T-helper 22 cell (primary cell): ENCODE measurements at places on chromosomes 4 and X.

- no peak for DNase-seq
These were observed 419.1 kb downstream of the TMA16 start for GRCh38 chr4:163913571-163913970.

GRCh38 chr4:14539246-14539645 is 463.0 kb upstream of the CPEB2 start:
- no peak for DNase-seq

- no peak for DNase-seq
These were observed 79.1 kb downstream of the NYX start for GRCh38 chrX:41526271-41526670.

DNA sequence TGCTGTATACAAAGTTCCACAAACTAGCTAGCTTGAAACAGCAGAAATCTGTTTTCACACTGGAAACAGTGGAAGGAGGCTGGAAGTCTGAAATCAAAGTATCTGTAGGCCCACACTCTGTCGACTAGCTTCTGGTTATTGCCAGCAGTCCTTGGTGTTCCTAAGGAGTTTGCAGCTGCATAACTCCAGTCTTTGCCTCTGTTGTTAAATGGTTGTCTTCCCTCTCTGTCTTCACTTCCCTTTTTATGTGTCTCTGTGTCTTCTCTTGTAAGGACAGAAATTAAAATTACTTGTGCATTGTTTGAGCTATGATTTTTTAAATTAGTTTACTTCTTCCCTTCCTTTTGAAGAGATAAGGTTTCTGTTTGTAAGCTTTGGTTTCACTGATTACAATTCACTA is 8.2 kb downstream of the MTHFD2L start:
- no peak for DNase-seq

GRCh38 chr4:181345931-181346330 is 897.3 kb upstream of the TENM3 start:
- DNase-seq = no peak

DNA sequence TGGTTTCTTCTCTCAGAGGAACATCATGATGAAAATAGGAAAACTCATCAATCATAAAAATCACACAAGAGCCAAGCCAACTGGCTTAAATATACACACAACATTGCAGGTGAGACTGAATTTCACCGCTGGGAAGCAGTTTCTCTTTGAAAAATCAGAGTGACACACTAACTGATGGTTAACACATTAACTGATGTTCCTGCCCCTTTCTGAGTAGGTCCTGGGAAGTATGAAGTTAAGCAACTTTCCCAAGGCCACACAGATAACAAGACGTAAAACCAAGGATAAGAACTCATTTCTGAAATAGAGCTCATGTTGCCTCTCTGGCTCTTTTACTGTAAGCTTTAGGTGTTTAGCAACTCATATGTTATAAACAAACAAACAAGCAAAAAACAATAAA is 813.7 kb upstream of the HS3ST1 start:
- DNase-seq = no peak

DNA sequence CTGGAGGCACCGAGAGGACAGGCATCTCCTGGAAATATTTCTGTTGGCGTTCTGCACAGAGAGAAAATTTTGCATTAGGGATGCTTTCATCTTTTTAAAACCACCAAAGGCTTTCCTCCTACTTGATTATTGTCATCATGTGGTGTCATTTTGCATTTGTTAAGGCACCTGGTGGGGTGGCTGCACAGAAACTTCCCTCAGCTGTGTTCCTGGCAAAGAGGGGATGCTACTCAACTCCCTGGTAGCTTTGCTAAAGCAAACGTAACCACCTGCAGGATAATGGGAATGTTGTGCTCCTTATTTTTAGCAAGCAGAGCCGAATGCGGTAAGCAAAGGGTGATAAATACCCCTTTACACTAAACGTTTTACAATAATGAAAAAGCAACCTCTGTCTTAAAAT is 229.8 kb downstream of the STIM2 start:
- DNase-seq = no peak

GRCh38 chr4:148007314-148007760 is 275.4 kb downstream of the ARHGAP10 start:
- no peak for DNase-seq

GRCh38 chr4:35926788-35927187 is 317.5 kb downstream of the ARAP2 start:
- DNase-seq = no peak

DNA sequence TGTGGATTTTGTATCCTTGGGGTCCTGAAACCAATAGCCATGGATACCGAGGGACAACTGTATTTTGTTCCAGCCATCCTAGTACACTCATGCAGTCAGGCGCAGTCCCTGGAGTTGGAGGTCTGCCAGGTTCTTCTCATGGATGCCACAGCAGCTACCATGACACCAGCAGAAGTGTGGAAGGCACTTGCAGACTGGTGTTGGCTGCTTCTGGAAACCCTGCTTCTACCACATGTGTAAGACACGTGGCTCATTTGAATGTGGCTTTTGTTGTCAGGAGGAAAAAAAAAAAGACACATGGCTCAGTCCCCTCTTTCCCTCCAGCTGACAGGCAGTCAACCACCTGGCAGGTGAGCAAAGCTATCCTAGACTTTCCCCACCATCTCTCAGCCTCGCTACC is 19.4 kb downstream of the DRD5 start:
- DNase-seq = no peak

DNA sequence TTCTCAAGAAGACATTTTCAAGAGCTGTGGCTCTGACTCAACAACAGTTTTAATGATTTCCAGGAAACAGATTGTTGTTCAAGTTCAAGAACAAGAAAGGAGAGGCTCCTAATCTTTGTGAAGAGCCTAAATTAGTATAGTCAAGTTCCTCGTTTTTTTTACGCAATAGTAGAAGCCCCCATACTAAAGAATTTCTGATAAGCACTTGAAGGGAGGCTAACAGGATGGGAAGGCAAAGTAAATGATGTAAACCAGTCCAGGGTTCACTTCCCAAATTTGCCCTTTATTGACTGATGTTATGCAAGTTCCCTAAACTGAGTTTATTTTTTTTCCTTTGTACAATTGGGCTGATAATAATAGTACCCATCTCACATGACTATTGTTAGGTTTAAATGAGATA is 178.2 kb downstream of the RTL9 start:
- no peak for DNase-seq

DNA sequence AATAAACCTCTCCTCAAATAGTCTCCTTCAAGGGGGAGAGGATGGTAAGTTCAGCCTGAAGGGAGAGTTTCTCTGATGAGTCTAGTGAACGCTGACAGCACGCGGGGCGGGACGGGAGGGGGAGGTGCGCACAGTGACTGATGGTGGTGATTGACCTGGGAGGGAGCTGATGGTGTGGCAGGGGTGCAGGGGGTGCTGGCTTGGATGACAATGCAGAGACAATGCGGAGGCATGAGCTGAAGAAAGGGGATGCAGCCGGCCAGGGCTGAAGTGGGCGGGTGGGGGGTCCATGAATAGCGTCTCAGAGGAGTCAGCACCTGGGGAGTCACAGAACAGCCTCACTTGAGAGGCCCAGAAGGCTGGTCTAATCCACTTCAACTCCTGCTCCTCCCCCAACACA is 142.5 kb upstream of the PJA1 start:
- no peak for DNase-seq

GRCh38 chr4:121799867-121800501 is 1.1 kb upstream of the EXOSC9 start:
- no peak for DNase-seq

GRCh38 chr4:76250962-76251361 is 559 bp upstream of the FAM47E start:
- no peak for DNase-seq

GRCh38 chr4:88747351-88747750 is 49.7 kb upstream of the NAP1L5 start:
- DNase-seq = no peak

DNA sequence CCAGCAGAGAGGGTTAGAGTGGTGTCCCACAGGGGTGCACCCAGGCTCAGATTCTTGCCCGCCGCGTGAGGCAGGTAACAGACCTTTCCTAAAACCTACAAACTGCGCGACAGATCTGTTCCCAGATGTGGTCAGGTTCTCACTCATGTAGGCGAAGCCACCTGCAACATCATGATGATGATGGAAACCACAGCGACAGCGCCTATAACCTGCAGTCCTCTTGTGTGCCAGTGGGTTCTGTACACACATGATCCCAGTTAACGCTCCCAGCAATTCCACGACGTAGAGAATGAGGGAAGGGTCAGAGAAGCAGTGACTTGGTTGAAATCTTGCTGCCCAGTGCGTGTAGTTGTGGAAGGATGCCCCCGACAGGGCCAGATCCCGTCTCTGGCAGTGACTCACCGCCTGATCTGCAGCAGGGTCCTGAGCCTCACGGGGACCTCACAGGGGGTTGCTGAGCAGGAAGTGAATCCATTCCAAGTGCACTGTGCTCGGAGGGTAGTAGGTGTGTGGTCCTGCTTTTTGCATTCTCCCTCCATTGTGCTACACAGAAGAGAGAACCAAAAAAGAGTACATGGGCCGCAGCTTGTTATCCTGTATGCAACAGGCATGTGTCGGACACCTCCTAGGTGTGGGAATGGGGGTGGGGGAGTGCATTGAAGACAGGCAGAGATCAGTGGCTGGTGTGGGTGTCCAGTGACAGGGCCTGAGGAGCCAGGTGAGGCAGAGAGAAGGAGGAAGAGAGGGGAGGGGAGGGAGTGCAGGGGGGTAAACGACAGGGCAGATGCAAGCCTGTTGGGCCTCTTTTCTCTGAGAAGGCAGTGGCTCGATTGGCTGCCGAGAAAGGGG is 66.6 kb downstream of the MTMR1 start:
- no peak for DNase-seq

GRCh38 chr4:110636680-110637407 is 14.0 kb upstream of the PITX2 start:
- no peak for DNase-seq
